ENCODE measurements at places on chromosomes 1 and 21.

GRCh38 chr1:161799792-161800191, 33.7 kb downstream of the ATF6 start:
- no peak for DNase-seq

GRCh38 chr21:29343519-29343918, 44.8 kb downstream of the BACH1 start:
- DNase-seq = no peak

- DNase-seq = no peak
Measured at GRCh38 chr1:24696041-24696755, 49.0 kb upstream of the CLIC4 start.

DNA sequence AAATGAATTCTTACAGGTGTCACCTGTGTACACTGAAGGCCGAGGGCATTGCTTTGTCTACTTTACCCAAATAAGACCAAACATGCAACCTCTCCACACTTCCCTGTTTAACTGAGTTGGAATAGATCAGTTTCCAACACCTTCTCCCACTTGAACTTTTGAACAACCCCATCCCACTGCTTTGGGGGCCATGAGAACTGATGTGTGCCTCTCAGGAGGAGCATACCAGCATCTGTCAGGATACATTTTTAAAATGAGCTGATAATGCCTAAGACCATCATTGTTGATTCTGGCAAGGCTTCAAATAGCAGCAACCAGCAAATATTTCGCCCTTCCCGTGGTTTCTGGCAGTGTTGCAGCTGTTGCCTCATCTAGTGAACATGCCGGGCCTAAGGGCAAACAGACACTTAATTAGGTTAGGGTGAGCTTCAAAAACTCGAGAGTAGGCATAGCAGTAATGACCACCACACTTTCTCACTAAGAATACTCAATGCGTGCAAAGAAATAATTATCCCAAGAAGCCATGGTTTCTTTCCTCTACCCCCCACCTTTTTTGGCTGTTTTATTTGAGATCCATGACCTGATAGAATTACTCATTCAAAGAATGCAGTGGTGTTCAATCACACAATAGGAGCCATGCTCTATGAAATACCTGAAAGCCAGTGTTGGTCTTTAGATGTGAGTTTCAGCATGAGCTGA, 63.7 kb downstream of the MAP10 start:
- no peak for DNase-seq

DNA sequence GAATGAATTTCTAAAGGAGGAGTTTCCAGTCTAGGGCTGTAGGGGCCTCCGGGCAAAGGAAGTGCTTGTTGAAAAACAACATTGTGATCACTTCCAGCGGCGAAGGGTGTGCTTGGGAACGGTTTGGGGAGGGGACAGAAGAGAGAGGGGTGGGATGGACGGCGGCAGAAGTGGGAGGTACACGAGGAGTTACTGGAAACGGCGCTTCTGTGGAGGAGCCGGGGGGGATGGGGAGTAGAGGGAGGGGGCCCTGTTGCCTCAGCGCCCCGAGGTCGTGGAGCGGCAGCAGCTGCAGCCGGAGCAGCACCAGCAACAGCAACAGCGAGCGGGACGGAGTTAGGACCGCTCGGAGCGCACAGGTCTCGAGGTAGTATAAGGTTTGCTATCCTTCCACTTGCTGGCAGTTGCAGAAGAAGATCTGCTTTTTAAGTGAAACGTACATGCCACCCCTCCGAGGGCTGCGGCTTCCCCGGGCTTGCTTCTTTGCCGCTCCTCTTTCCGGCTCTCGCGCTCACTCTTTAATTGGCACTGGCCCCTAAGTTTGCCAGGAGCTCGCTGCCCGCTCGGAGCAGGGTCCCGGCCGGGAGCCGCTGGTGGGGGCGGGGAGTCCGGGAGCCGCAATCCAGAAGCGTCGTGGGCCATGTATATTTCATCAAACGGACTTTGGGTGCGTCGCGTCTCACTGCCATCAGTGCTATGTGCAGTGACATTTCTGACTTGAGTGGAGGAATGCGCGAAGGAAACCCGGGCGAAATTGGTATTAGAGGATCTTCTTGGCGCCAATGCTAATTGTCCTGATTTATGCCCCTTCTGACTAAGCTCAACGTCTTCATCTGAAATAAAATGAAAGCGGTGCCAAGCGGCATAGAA, 771 bp upstream of the NTNG1 start:
- DNase-seq = peak; percentile 45

DNA sequence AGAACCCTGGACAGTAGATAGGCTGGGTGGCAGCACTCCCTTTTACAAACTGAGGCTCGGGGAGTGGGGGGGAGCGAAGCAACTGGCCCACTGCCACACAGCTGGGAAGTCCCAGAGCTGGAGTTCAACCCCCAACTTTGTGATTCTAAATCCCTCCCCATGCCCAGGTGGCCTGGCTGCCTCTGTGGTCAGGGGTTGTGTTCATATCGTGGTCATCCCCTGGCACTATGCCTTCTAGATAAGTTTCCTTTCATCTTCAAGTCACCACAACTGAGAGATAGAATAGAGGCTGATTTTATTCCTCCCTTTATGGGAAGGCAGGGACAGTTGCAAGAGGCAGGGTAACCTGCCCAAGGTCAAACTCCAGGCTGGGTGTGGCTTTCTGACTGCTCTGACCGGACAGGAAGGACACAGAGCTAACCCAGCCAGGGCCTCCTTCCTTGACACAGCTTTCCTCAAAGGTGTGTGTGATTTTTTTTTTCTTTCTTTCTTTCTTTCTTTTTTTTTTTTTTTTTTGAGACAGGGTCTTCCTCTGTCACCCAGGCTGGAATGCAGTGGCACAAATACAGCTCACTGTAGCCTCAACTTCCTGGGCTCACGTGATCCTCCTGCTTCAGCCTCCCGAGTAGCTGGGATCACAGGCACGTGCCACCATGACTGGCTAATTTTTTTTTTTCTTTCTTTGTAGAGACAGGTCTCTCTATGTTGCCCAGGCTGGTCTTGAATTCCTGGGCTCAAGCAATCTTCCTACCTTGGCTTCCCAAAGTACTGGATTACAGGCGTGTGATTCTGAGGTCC, 18.4 kb upstream of the TNFRSF1B start:
- no peak for DNase-seq

DNA sequence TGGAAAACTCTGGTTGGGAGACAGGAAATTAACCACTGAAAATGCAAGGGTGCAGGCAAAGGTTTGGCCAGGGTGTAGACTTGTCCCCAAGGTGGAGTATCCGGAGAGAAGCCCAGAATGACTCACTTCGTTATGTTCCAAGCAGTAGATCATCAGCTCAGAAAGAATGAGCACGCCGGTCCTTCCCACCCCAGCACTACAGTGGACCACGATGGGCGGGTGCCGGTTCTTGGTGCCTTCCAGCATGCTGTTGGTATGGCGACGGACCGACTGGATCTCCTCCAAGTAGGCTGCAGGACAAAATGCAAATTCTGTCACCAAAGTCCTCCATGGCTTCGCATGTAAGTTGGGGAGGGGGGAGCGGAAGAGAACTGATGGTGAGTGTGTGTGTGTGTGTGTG, 83.4 kb downstream of the SMYD2 start:
- peak; percentile 83 for DNase-seq

- no peak for DNase-seq
Measured at GRCh38 chr1:64246294-64246917, 43.0 kb downstream of the UBE2U start.

DNA sequence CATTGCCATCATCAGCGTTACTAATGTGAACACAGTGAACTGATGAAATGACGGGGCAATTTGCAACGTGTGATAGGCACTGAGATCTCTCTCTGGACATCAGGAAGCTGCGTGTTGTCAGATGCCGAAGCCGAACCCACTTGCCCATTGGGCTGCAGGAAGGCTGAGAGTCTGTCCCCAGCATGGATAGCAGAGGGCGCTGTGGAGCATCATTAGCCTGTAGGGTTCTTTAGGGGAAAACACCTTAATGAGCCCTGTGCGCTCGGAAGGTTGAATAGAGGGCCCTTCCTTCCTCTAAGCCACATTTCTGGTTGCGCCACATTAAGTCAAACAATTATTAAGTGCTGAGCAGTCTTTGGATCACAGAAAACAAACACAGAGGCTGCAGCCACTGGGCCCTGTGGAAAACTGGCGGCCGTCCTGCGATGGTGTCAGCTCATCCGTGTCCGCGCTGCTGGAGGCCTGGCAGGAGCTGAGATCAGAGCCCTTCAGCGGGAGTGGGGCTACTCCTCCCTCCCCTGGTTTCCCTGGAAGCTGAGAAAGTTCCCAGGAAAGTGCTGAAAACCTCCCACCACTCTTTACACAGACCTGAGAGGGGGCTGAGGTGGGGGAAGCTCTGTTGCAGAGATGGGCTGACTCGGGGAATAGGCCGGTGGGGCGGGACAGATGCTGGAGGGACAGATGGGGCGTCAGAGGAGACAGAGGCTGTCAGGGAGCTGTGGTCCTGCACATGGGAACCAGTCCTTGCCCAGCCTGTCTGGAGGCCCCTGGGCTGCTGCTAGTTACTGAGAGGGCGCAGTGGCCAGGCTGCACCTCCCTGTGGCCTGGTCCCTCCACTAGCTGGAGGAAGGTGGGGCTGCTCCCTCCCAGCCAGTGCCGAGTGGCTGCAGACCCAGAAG, 12.7 kb downstream of the TFF2 start:
- peak; percentile 79 for DNase-seq

DNA sequence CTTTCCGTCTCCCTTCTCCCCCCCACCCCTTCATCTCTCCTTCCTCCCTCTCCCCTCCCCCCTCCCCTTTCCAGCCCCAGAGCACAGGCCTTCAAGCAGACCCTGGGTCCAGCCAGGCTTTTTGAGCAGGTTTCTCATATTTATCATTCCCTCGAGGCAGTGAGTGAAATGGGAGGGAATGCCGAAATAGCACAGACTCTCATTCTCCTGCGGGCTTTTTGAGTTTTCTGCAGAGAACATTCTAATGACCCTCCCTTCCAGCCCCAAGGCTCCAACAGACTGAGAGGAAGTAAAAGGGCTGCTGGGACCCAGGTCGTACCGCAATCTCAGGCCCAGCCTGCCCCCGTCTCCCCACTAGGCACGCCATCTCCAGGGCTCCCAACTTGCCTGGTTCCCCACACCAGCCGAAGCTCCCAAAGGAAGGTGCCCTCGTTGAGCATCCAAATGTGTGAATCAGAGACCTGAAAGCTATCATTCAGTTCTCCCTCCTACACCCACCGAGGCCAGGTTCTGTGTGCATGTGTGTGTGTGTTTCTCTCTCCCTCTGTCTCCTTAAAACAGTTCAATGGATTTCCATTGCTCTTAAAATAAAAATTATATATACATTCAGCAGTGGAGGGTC, 22.3 kb downstream of the ACTA1 start:
- no peak for DNase-seq

DNA sequence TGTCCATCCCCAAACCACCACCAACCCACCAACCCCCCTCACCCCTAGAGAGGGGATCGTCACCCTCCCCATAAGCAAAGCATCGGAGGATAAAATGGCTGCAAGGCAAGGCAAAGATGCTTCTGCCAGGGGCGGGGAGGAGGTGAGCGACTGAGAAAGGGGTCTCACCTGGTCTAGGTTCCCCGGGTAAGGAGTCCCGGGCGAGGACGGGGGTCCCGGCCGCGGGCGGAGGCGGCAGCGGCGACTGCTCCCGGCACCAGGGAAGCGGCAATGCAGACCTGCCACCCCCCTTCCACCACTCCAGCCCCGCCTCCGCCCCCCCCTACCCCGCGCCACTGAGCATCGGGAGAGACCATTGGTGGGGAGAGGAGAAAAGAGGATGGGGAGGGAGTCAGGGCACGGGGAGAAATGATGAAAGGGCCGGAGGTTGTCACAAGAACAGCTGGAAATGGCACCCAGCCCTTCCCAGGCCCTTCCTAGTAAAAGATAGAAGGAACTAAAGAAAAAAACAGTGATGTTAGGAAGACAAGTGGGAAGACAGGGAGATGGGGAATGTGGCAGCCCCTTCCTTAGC, at the start of gene SV2A:
TSS of gene SV2A (minus strand) at position 274 of the 574 bp plus-strand sequence. CDS start 4,004 bp downstream, outside the sequence.
- DNase-seq = no peak
